Karpas-422 (cell line): ENCODE measurements at places on chromosomes 12 and 14. TPM values are rescaled to one million over a fixed set of nuclear protein-coding genes. Genes with fewer than 3 reads are reported as not detected.

NELL2 gene
- total RNA-seq: 188 and 207 TPM in 2 replicates

TCL1A gene
- 24.1 and 52.1 TPM in 2 replicates for total RNA-seq

SYT1 gene
- total RNA-seq: not detected in 2 replicates

CCDC196 gene
- total RNA-seq: not detected in 2 replicates

CLEC7A gene
- not detected in 2 replicates for total RNA-seq

P3H3 gene
- total RNA-seq: 3.1 and 8.3 TPM in 2 replicates

GRCh38 chr14:21735200-21735599, 61.6 kb upstream of the OR4E1 start:
- no peaks in the 10 kb centered on the region for H3K27me3 ChIP-seq
- H3K36me3 ChIP-seq: no peaks in the 10 kb centered on the region
- no peak overlapping the region for H3K27ac ChIP-seq

DNA sequence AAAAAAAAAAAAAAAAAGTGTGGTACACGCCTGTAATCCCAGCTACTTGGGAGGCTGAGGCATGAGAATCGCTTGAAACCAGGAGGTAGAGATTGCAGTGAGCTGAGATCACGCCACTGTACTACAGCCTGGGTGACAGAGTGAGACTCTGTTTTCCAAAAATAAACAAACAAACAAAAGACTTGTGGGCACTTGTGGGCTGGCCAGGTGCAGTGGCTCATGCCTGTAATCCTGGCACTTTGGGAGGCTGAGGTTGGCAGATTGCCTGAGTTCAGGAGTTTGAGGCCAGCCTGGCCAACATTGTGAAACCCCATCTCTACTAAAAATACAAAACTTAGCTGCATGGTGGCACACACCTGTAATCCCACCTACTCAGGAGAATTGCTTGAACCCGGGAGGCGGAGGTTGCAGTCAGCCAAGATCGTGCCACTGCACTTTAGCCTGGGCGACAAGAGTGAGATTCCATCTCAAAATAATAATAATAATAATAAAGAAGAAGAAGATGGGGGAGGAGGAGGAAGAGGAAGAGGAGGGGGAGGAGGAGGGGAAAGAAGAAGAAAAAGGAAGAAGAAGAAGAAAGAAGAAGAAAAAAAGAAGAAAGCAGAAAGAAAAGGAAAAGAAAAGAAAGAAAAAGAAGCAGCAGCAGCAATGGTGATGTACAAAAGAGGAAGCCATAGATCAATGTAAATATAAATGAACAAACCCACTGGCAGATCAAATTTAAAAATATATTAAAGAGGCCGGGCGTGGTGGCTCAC, 27.9 kb upstream of the CCNT1 start:
- H3K36me3 ChIP-seq: no peaks in the 10 kb centered on the region
- no peaks in the 10 kb centered on the region for H3K27me3 ChIP-seq
- H3K4me3 ChIP-seq: no peak overlapping the region
- H3K4me1 ChIP-seq: no peaks in the 10 kb centered on the region
- no peak overlapping the region for H3K27ac ChIP-seq

DNA sequence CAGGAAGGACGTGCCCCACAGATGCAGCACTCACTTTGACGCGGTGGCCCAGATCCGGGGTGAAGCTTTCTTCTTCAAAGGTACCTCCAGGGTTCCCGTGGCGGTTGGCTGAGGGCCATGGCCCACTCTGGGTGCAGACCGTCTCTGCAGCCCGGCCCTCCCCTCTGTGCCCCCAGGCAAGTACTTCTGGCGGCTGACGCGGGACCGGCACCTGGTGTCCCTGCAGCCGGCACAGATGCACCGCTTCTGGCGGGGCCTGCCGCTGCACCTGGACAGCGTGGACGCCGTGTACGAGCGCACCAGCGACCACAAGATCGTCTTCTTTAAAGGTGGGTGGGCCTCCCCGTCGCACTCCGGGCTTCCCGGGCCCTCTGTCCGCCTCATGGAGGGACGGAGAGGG, 16.9 kb downstream of the MMP17 start:
- no peak overlapping the region for H3K4me3 ChIP-seq
- no peak for DNase-seq
- H3K36me3 ChIP-seq: no peaks in the 10 kb centered on the region
- no peak overlapping the region for H3K27ac ChIP-seq

DNA sequence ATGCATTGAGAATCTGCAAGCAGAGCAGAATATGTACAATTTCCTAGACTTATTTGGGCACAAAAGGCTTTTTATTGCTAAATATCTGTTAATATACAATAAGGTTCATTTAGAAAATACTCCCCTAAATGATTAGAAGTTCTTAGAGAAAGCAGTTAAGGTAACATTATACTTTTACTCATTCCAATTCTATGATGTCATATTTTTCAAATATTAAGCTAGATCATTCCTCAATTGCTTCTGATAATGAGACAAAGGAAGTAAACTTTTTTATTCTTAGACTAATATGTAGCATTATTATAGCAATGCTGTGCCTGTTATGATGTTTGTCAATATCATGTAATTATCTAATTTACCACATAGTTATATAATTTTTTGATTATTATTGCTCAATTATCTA, 447.0 kb downstream of the SLC16A7 start:
- H3K4me3 ChIP-seq: no peak overlapping the region
- H3K36me3 ChIP-seq: no peaks in the 10 kb centered on the region
- DNase-seq: no peak
- no peak overlapping the region for H3K27ac ChIP-seq
- H3K4me1 ChIP-seq: no peaks in the 10 kb centered on the region

DNA sequence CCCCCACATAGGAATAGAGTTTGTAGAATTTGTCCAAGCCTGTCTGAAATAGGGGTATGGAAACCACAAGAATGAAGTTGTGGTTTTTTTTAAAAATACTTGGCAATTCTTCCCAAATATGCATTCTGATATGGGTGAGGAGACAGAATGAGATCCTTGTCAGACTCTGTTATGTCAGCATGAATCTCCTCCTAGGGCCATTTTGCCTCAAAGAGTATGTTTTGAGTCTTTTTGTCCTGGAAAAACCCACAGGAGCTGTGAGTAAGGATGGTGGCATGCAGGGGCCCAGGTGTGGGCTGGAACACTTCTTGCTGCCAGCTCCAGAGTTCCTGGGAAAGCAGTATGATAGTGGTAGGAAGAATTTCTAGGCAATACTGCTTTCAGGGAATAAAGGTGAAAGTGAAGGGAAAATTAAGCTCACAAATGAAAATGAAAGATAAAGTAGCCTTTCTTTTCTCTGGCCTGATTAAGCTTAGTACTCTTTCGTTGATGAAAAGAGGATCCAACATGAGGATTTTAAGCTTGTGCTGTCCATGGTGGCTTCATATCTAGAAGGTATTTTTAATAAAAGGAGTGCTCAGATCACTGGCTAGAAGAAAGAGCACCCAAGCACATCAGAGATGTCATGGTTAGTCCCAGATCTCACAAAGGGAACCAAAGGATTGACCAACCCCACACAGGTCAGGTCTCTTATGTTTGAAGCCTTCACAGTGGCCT, 130.8 kb downstream of the LLPH start:
- no peak for DNase-seq
- H3K27me3 ChIP-seq: no peaks in the 10 kb centered on the region
- no peak overlapping the region for H3K27ac ChIP-seq
- no peak overlapping the region for H3K4me3 ChIP-seq
- no peaks in the 10 kb centered on the region for H3K4me1 ChIP-seq

DNA sequence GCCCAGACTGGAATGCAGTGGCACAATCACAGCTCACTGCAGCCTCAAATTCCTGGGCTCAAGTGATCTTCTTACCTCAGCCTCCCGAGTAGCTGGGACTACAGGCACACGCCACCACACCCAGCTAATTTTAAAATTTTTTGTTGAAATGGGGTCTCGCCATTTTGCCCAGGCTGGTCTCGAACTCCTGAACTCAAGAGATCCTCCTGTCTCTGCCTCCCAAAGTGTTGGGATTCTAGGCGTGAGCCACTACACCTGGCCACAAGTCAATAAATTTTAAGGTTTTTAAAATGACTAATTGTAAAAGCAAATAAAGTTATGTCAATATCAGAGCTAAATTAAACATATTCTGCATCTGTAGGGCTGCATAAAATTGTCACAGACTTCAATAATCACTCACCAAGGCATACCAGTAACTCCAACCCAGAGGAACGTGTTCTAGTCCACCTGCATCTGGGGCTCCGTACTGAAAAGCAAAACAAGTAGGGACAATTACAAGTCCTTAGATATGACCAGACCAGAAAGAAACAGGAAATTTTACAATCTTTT, 13.9 kb downstream of the GNS start:
- DNase-seq: no peak
- no peaks in the 10 kb centered on the region for H3K27me3 ChIP-seq
- peaks cover 37% of the 10 kb centered on the region for H3K36me3 ChIP-seq
- H3K4me3 ChIP-seq: no peak overlapping the region
- H3K4me1 ChIP-seq: peaks cover 12% of the 10 kb centered on the region
- H3K27ac ChIP-seq: no peak overlapping the region

GRCh38 chr12:83335748-83336147, 649.0 kb downstream of the TMTC2 start:
- H3K4me3 ChIP-seq: no peak overlapping the region
- H3K4me1 ChIP-seq: no peaks in the 10 kb centered on the region
- H3K27me3 ChIP-seq: no peaks in the 10 kb centered on the region
- DNase-seq: no peak

DNA sequence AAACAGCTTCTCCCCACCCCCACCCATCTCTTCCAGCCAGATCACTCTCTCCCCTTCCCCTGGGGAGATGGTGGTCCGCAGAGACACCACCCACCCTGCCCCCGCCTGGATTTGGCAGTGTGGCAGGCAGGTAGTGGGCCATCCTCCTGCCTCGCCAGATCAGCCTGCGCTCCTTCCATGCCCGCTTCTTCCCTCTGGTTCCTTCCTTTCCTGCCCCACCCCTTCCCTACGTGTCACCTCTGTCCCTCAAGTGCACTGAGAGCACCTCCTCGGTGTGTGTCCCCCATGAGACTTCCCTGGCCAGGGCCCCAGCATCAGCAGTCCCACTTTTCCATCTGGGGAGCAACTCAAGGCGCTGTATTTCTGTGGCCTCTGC, 632 bp downstream of the NYNRIN start:
- no peak overlapping the region for H3K27ac ChIP-seq
- H3K36me3 ChIP-seq: no peaks in the 10 kb centered on the region
- no peaks in the 10 kb centered on the region for H3K4me1 ChIP-seq

DNA sequence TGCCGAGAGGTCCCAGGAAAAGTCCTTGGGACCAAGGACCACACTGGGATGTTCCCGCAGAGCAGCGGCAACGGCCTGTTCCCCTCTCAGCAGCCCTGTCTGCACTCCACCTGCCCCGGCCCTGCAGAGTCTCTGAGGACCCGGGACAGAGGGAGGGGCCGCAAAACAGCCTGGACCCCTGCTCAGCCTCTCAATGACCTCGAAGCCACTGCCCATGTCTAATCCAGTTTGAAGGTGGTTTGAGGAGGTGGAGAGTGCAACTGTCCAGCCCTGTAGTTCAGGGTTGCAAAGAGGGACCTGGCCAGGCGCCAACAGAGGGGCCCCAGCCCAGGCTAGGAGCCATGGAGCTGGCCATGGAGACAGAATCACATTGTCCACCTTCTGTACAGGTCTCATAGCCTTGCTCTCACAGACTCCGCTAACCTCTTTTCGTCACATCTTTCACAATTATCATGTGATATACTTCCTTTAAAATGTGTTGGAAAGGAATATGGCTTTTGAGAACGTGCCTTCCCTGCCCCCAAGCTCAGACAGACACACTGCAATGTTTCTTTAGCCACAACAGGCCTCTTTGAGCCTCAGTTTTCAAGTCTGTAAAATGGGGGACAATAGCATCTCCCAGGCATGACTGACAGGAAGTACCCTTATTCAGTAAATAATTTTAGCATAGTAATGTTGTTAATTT, 49.3 kb downstream of the ACTN1 start:
- H3K36me3 ChIP-seq: no peaks in the 10 kb centered on the region
- no peaks in the 10 kb centered on the region; the same call in 1 of the 2 replicates for H3K27me3 ChIP-seq
- no peak for DNase-seq

DNA sequence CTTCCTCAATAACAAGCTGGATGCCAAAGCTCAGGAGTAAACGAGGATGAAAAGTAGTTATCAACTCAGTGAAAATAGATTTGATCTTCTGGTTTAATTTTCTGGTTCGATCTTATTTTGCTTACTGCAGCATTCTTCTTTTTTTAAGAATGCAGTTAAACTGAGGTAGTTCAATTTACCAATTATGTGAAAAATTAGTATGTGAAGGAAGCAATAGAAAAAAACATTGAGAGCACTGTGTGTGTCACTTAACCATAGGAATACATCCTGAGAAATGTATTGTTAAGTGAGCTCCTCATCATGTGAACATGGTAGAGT, 111.4 kb upstream of the TSPAN8 start:
- H3K4me1 ChIP-seq: no peaks in the 10 kb centered on the region
- H3K27ac ChIP-seq: no peak overlapping the region
- H3K4me3 ChIP-seq: no peak overlapping the region

GRCh38 chr14:61184112-61184511, 97.0 kb downstream of the TMEM30B start:
- peaks cover 10% of the 10 kb centered on the region for H3K4me1 ChIP-seq
- DNase-seq: no peak
- no peak overlapping the region for H3K4me3 ChIP-seq

- H3K27me3 ChIP-seq: no peaks in the 10 kb centered on the region
- H3K4me1 ChIP-seq: no peaks in the 10 kb centered on the region
- no peak for DNase-seq
- H3K27ac ChIP-seq: no peak overlapping the region
- H3K36me3 ChIP-seq: no peaks in the 10 kb centered on the region
These were observed 85.5 kb upstream of the VRK1 start for GRCh38 chr14:96711559-96712267.
